ENCODE measurements at places on chromosomes 1 and 21. TPM values are rescaled to one million over a fixed set of nuclear protein-coding genes. Genes with fewer than 3 reads are reported as not detected.
A peak's percentile ranks its signal among the peaks of the same experiment; 100 is the strongest.

DNA sequence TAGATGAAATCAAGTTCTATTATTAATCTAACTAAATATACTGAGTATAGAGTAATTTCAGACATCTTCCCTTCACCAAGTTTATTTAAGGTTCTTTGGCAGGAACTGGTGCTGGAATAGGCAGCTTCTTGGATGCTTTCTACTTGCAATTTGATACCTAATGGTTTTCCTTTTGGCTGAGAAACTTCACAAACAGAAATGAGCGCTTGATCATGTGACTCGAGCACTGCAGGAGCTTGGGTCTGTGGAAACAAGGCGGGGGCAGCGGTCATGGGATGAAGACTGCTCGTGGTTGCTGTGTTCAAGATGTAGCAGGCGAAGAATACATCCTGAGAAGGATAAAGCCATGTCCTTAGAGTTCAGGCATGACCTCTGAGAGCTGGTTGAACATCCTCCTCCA lies 136.8 kb downstream of the PTPRC start:
- DNase-seq, result no peak
- H3K4me3 ChIP-seq, result no peak overlapping the region

DNA sequence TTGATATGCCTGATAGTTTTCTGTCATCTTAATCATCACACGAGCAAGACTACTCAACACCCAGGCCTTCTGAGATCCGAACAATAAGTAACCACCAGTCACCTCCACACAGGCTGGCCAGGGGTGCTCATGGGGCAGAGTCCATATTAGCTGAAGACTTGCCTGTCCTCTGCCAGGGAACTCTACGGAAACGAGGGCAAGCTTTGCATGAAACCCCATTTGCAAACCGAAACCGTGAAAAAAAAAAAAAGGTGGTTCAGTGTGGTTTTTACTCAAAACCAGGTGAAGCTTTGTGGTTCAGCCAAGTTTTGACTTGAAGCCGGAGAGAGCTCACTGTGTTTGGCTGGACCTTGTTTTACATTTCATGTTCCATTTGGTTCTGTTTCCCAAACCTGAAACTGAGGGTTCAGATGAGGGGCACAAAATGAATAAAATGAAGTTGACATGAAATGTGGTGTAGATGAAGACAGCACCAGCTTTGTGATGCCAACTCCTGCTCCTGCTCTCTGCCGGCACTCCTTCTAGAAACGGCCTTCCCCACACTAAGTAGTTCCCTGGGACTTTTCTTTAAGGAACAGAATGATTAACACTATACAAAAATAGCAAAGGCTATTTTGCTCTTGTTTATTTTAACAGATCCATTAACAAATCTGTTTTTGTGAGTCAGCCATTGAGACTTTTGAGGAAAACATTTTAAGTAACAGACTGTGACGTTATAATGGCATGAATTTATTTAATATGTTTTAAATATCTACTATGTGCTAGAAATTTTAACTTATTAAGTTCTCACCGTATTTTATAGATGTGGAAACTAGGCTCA lies 74.7 kb downstream of the RUNX1 start:
- H3K4me1 ChIP-seq, result no peaks in the 10 kb centered on the region
- H3K27me3 ChIP-seq, result no peaks in the 10 kb centered on the region
- H3K27ac ChIP-seq, result no peak overlapping the region
- no peak overlapping the region for H3K4me3 ChIP-seq
- no peak for DNase-seq

DNA sequence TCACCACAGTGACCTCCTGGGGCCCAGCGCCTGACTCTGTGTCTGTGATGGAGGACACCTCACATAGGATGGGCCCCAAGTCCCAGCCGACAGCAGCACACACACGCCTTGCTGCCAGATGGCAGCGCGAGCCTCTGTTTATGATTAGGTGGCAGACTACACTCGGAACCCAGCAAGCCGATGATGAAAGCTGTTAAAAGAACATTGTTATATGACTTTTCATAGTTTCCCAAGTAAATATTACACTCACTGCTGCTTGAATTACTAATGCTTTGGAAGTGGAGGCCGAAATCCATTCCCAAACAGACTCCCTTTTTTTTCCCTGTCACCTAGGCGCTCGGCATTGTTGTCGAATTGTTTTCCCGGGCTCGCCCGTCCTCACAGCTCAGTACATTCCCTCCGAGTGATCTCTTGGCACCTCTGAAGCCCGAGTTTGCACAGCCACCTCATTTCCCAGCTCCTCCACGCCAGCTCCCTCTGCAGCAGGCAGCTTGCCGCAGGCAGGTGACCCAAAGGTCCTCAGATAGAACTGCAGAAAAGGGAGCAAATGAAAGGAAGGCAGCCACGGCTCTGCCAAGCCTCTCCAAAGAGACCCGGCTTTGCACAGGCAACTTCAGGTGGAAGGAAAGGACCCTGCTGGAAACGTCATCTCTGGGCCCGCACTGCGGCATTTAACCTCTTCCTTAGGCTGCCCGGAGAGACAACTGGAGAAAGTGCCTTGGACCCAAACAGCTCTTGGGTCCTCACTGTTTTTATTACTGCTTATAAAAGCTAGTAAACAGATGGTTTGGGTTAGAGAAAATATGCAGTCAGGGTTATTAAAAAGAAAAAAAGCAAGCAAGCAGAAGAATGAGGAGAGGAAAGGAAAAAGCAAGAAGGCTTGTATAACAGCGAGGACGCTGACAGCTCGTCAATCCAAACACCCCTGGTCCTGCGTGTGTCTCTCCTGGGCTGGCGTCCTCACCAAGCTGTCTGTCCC lies 72.2 kb upstream of the SLC25A33 start:
- peaks cover 13% of the 10 kb centered on the region for H3K4me1 ChIP-seq
- DNase-seq, result peak; percentile 82
- peak overlapping the region; percentile 73 for H3K27ac ChIP-seq
- no peaks in the 10 kb centered on the region for H3K36me3 ChIP-seq
- H3K27me3 ChIP-seq, result no peaks in the 10 kb centered on the region
- H3K4me3 ChIP-seq, result peak overlapping the region; percentile 31

DNA sequence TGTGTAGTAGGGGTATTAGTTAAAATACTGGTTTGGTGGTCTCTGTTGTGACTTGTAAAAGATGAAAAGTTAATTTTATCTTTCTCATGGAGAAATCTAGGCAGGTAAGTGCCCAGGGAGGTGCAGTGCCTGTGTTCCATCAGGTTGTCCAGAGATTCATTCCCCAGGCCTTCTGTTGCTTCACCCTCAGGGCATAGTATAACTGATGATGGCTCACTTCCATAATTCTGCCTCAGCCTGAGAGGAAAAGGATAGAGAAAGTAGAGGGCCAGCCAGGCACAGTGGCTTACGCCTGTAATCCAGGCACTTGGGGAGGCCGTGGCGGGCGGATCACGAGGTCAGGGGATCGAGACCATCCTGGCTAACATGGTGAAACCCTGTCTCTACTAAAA lies 153.9 kb downstream of the FMN2 start:
- H3K4me3 ChIP-seq, result no peak overlapping the region
- no peaks in the 10 kb centered on the region for H3K27me3 ChIP-seq
- DNase-seq, result no peak
- H3K4me1 ChIP-seq, result peaks cover 36% of the 10 kb centered on the region
- H3K27ac ChIP-seq, result no peak overlapping the region
- H3K36me3 ChIP-seq, result no peaks in the 10 kb centered on the region

DNA sequence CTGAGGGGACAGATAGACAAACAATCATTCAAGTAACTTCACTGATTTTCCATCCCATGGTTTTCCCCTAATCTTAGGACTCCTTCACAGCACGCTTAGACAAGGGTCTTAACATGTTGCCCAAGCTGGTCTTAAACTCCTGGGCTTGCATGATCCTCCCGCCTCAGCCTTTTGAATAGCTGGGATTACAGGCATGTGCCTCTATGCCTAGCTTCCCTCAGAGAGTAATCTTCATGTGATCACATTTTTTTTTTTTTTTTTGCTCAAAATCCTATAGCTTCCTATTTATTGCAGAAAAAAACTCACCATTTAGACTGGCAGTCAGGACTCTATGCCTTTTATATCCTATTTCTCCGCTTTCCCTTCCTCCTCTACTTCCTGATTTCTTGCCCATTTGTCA lies 90.4 kb upstream of the DPH5 start:
- no peaks in the 10 kb centered on the region for H3K36me3 ChIP-seq
- H3K27me3 ChIP-seq, result no peaks in the 10 kb centered on the region
- no peak overlapping the region for H3K4me3 ChIP-seq
- no peak for DNase-seq
- H3K4me1 ChIP-seq, result no peaks in the 10 kb centered on the region

- H3K4me1 ChIP-seq, result no peaks in the 10 kb centered on the region
- no peaks in the 10 kb centered on the region for H3K36me3 ChIP-seq
- no peak overlapping the region for H3K27ac ChIP-seq
- no peaks in the 10 kb centered on the region for H3K27me3 ChIP-seq
Measured at GRCh38 chr1:242189591-242189990, 190.7 kb upstream of the MAP1LC3C start.

DNA sequence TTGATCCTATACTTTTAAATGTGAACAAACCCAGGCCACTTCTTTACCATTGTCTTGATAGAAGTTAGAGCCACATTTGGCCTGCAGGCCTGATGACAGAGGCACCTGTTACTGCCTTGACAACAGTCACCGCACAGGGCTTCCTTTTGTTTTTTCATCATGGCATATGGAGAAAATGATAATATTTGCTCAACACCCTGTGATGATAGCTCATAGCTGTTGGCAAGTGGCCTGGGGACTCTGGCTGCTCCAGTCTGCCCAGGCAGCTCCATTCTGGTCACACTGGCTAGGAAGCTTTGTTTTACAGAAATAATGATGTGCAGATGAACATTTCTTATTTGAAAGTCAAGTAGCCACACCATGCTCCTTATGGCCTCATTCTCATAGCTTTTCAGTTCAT lies 89.6 kb upstream of the GPR88 start:
- H3K36me3 ChIP-seq, result no peaks in the 10 kb centered on the region
- H3K27ac ChIP-seq, result no peak overlapping the region
- no peak for DNase-seq

DNA sequence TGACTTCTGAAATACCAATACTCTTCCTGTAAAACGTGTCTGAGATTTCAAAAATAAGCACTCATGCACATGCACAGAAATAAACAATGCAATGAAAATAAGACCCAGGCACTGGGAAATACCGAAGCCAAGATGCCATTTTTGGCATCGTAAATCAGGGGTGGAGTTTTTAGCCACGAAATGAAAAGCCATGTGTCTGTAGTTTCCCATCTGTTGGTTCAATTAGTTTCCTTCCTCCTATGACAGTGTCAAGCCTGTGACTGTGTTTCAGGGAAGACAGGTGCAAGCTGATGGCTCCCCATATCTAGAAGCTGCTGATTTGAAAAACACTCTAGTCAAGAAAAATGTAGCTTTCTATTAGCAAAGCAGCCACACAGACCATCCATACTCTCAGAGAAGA lies 480.4 kb upstream of the CAMK1G start:
- H3K36me3 ChIP-seq, result no peaks in the 10 kb centered on the region
- no peak overlapping the region for H3K4me3 ChIP-seq
- H3K4me1 ChIP-seq, result peaks cover 7% of the 10 kb centered on the region
- H3K27me3 ChIP-seq, result no peaks in the 10 kb centered on the region
- DNase-seq, result no peak

DNA sequence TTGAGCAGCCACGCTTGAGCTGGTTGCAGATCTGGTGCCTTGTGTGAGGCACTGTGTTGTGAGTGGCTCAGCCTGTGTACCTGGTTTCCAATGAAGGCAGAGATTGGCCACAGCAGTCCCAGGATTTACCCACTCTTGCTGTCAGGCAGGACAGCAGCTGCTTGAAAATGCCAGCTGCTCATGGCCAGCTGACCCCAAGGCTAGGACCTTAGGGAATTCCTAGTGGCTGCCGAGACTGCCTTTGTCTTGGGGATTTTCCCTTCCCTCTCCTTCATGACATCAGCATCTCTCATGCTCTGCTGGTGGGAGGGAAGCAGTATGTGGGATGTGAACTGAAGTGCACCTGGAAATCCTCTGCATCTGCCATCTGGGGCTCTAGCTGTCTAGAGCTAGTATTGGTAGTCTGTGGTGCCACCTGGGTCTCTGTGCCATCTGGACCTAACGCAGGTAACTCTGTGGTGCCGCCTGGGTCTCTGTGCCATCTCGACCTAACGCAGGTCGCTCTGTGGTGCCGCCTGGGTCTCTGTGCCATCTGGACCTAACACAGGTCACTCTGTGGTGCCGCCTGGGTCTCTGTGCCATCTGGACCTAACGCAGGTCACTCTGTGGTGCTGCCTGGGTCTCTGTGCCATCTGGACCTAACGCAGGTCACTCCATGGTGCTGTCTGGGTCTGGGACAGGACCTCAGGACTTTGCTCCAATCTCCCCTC lies 3.8 kb upstream of the LRRC47 start:
- no peak for DNase-seq
- peaks cover 7% of the 10 kb centered on the region for H3K27me3 ChIP-seq
- H3K27ac ChIP-seq, result no peak overlapping the region

DNA sequence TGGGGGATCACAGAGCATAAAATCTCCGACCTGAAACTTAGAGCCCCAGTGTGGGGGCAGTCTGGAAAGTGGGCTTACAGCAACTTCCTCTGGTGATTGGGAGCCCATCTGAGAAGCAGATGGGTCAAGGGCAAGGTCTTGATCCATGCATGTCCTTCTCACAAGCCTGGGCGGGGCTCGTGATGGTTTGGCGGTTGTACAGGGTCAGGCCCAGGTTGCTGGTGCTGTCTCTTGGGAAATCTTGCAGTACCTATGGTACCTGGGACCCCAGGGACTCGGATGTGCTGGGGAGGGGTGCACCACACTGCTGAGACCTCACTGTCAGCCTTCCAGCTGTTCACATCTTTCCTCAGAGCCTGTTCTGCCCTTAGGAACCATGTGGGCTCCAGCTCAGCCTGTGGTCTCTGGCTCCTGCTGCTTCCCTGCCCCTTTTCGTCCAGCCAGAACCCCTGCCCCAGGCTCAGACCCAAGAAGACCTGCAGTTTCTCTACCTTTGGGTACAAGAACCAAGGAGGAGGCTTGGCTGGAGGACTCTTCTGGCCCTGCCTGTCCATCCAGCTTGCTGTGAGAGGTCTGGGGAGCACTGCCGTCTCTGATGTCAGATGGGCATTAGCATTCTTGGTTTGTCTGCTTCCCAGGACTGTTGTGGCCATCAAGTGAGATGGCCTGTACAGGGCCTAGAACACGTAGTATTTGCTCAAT lies 24.5 kb downstream of the WNT4 start:
- H3K27ac ChIP-seq, result no peak overlapping the region
- peaks cover 45% of the 10 kb centered on the region for H3K4me1 ChIP-seq
- H3K27me3 ChIP-seq, result no peaks in the 10 kb centered on the region
- DNase-seq, result peak; percentile 61
- H3K4me3 ChIP-seq, result no peak overlapping the region

- no peak overlapping the region for H3K4me3 ChIP-seq
- no peak overlapping the region for H3K27ac ChIP-seq
- no peaks in the 10 kb centered on the region for H3K36me3 ChIP-seq
- H3K4me1 ChIP-seq, result no peaks in the 10 kb centered on the region
Measured at GRCh38 chr1:181676269-181676668, 193.0 kb downstream of the CACNA1E start.

- DNase-seq, result no peak
- H3K4me3 ChIP-seq, result no peak overlapping the region
- no peaks in the 10 kb centered on the region for H3K36me3 ChIP-seq
- no peaks in the 10 kb centered on the region for H3K4me1 ChIP-seq
- H3K27me3 ChIP-seq, result peaks cover 43% of the 10 kb centered on the region
- no peak overlapping the region for H3K27ac ChIP-seq
Measured at GRCh38 chr1:32885676-32886003, 651 bp upstream of the HPCA start.

ZBTB8B gene
- under 0.01 TPM for total RNA-seq

TEX38 gene
- total RNA-seq, result not detected

ANKRD13C gene
- total RNA-seq, result 31.3 TPM

HSD11B1 gene
- 3.6 TPM for total RNA-seq

AMY1A gene
- total RNA-seq, result not detected

NMNAT2 gene
- 5.5 TPM for total RNA-seq

DNASE2B gene
- 0.99 TPM for total RNA-seq

C1orf226 gene
- total RNA-seq, result 11.4 TPM

SLC44A5 gene
- total RNA-seq, result 0.66 TPM

AGRN gene
- 23.3 TPM for total RNA-seq

ARHGEF16 gene
- 1.1 TPM for total RNA-seq

SH2D2A gene
- 5.3 TPM for total RNA-seq

SNX7 gene
- total RNA-seq, result 39.1 TPM

CCDC181 gene
- 0.95 TPM for total RNA-seq
